ENCODE measurements at places on chromosomes 4 and X.

DNA sequence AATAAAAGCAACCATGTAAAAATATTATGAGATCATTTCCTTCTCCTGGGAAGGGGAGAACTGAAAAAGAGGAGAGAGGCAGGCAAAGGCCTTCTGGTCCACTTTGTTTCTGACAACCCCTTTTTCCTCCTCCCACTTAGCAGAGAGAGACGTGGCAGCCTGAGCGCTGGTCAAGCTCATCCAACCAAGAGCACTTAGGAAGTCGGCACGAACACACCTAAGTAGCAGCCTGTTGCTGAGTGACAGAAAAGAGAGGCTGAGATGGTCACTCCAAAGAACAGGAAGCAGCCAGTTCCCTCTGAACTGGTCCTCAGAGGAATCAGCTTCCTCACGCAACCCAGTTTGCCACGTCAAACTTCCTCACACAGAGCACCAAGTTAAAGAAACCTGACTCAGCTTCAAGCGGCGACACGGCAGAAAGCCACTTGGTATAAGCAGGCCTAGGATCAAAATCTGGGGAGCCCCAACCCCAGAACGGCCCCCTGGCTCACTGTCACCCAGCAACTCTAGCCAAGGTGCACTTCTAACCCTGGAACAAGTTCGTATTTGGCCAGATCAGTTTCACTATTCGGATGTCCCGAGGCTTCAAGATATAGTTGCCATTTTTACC, 861 bp downstream of the SEC24D start:
- peak; percentile 35 for DNase-seq

DNA sequence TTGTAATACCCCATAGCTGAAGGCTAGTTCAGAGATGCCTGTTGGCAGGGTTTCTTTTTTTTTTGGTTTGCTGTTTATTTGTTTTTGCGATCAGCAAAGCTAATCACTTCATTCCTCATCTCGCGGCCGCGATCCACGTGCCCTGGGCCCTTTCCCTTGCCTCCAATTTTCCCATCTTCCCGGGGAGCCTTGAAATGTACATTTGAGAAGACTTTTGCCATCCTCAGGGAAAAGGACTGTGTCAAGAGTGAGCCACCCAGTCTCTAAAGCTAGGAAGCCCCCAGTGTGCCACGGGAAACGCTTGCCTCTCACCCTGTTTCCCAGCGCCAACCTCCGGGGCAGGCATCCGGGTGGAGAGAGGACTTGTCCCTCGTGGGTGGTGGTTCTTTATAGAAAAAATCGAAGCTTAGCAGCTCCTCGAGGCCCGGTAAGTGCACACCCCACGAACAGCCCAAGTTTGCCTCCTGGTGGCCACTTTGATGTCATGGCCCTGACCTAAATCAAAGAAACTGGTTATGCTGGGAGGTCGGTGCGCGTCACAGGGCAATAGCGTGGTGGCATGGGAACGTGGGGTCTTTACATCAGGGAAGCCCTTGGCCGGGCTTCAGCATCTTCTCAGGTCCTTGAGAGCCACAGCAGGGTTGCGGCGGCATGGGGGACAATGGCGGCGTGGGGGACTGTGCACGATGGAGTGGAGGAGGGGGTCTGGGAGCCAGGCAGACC, 42.0 kb downstream of the MAP7D3 start:
- no peak for DNase-seq

DNA sequence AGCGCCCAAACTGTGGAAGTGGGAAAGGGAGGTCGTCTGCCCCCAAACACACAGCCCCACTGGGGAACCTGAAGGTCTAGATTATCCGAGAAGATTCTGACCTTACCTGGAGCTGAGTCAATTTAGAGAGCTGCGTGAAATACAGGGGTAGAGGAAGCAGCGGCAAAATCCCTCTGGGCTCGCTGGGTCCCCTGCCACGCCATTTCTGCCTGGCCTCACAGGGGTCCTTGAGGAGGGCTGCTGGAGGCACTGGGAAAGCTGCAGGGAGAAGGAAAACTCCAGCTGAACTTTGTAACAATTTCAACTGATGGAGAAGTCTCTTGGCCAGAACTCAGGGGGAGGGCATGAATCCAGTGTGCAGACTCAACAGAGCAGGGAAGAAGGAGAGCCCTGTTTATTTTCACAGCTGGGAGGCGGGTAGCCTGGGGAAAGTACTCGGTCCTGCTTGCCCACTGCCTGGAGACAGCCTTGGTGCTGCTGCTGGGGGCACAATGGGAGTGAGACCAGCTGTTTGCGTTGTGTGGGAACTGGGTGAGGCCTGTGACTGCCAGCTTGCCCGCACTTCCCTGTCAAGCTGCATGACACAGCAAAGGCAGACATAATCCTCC, 93.2 kb upstream of the MAPK10 start:
- DNase-seq, result no peak

DNA sequence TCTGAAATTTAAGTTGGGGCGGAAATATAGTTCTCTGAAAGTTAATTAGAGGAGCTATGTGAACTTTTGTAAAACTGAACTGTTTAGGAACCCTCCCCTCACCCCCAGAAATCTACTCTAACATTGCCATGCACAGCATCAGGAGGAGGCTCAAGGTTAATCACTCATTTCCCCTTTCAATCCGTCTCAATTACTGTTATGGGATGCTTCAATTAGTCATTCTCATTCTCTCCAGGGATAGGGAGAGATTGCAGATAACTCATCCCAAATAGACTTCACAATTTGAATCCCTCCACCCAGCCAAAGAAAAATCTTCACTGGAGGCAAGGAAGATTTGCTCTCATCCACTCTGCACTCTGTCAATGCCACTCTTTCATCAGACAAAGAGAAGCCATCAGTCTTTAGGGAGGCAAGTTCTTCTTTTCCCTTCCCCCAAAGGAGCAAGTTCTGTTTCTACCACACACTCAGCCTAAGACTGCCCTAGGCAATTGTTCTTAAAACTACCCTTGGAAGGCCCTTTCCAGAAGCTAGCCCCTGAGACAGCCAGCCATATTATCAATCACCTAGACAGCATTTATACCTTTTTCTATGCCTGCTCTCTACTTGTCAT, 140.4 kb downstream of the SLC10A7 start:
- no peak for DNase-seq

GRCh38 chr4:130636486-130636885, 1540.5 kb downstream of the C4orf33 start:
- no peak for DNase-seq

DNA sequence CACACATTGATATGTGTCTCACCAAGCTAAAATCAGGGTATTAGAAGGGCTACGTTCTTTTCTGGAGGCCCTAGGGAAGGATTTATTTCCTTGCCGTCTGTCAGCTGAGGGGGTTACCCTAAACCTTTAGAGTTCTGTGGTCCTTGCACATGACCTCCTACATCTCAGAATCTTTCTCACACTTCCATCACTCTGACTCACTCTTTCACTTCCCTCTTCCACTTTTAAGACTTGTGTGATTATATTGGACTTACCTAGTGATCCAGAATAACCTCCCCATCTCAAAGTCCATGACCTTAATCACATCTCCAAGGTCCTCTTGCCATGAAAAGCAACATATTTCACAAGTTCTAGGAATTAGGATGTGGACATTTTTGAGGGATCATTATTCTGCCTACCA, 53.6 kb upstream of the FUNDC1 start:
- DNase-seq, result no peak

DNA sequence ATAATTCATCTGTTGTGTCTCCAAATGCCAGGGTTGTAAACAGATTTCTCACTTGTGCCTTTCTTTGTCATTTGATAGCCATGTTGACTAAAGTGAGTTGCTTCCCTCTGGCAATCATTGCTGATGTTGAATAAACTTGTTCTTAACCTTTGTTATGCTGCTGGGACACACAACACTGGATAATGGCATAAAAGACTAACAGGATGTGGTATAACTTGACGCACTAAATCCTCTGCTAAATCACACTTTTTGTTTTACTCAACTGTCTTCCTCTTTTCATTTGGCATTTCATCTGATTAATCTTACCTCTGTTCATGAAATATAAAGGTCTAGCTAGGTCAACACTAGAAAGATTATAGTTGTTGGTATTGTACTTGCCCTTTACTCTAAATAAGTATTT, 17.6 kb upstream of the CXCL5 start:
- no peak for DNase-seq

DNA sequence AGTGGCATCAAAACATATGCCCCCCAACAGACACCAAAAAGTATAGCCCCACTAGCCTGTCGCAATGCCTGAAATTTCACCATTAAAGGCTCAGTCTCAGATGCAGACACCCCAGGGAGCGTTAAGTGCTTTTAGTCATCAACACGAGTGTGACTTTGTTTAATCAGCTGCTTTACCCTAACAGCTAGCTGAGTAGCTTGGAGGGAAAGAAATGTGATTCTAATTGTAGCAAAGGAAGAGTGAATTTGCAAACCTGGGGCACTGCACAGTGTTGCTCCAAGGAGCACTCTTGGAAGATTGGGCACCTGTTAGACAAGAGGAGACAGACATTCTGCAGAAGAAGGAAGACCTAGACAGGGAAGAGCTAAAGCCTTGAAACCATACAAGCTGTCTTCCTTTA, 145.1 kb downstream of the BEND2 start:
- DNase-seq, result no peak
